ENCODE measurements at places on chromosomes 5 and 9.

- DNase-seq = no peak
Measured at GRCh38 chr5:67306965-67307607, 110.5 kb upstream of the CD180 start.

- no peak for DNase-seq
Measured at GRCh38 chr9:87286506-87286905, 211.2 kb upstream of the DAPK1 start.

- DNase-seq = no peak
Measured at GRCh38 chr9:128138001-128138400, 10.5 kb upstream of the PTGES2 start.

DNA sequence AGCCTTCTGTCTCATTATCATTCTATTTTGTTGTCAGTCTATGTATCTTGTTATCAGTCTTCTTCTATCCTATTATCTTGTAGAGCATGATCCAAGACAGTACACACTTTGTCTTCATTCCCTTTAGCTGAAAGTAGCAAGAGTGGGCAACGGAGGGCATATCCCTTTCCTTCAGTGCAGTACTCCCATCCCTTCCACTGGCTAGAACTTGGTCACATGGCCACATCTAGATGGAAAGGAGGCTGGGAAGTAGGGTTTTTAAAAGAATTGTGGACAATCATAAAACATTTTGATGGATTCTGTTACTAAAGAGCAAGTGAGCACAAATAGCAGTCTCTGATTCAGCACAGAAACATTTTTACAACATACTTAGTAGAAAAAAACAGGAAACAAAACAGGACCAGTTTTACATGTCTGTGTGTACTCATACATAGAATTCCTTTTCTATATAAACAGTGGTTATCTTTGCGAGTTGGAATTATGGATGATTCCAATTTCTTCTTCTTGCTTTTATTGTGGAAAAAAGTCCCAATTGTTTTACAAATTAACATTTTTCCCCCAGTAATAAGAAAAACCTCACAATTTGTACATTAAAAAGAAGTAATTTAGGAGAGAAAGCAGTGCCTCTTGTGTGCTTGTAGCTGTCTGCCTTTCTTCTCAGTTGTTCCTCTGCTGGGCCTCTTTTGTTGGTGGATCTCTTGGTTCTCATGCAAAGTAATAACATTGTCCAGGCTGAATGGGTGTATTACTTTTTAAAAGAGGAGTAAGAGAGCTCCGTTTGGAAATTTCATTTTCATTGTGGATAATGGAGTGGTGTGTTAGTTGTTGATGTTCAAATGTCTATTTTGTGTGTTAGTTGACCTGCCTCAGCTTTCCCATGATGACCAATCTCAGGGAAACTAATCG is 410.9 kb upstream of the TRPC7 start:
- DNase-seq = no peak

DNA sequence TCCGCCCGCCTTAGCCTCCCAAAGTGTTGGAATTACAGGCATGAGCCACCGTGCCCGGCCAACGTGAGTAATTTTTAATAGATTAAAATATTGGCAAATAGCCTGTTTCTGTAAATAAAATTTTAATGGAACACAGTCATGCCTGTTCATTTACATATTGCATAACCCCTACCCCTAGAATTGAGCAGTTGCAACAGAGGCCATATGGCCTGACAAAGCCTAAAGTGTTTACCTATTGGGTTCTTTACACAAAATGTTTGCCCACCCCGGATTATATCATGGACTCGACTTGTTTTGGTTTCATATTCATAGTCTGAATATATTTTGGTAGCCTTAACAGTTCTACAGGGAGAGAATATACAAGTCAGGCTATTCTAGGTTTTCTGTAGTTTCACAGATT is 5.3 kb downstream of the NSA2 start:
- no peak for DNase-seq

GRCh38 chr5:140075371-140075770 is 32.3 kb upstream of the NRG2 start:
- DNase-seq = peak; percentile 8

- no peak for DNase-seq
Measured at GRCh38 chr9:91247278-91247677, 114.4 kb downstream of the AUH start.

DNA sequence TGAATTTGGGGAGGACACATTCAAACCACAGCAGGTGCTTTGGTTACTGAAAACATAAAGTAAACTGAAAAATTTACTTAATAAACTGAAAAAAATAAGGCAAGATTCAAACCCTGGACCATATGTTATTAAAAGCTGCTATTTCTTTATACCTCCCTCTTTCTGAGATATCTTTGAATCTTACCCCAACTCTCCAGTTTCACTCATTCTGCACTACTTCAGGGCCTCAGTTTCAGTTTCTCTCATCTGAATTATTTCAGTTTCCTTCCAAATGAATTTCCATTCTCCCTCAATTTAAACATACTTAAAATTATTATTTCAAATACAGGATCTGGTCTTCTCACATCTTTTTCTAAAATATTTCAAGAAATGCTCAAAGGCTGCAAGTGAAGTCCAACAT is 4.9 kb upstream of the OXCT1 start:
- DNase-seq = no peak

- no peak for DNase-seq
Measured at GRCh38 chr9:123997665-123998277, 13.8 kb upstream of the LHX2 start.

DNA sequence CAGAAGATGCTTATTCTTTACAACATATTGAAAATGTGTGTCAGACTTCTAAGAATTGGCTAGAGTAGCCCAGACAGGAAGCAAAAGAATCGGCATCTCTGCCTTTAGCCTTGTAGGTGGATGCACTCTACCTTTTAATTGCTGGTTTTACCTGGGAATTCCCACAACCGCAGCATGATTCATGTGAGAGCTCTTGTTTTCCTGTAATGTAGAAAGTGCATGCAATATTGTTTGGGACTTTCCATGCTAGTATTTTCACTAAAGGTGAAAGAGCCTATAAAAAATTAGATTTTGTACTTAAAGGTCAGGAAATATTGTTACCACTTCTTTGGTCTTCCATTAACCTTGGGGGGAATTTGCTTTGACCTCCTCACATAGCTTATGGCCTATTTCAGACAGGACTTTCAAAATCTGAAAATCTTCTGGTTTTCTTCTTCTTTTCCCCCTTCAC is 89.8 kb downstream of the NTRK2 start:
- no peak for DNase-seq

- no peak for DNase-seq
Measured at GRCh38 chr5:34621277-34622097, 34.6 kb upstream of the RAI14 start.

DNA sequence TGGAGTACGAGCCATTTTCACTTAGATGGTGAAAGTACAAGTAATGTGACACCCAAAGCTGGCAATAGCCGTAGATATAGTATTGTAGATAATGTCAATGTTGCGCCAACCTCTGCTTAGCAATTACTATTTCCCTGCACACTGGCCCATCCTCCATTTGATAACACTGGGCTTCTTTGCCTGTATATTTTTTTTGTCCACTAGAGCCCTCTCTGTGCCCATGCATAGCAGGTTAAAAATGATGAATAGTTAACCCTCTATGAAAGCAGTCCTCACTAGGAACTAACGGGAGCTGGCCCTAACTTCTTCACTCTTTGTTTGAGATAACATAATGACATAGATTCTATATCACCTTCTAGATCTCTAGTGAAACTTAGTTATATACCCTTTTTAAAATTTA is 416.8 kb downstream of the TUSC1 start:
- no peak for DNase-seq

GRCh38 chr5:160260881-160261815 is 31.8 kb downstream of the FABP6 start:
- peak; percentile 43 for DNase-seq

DNA sequence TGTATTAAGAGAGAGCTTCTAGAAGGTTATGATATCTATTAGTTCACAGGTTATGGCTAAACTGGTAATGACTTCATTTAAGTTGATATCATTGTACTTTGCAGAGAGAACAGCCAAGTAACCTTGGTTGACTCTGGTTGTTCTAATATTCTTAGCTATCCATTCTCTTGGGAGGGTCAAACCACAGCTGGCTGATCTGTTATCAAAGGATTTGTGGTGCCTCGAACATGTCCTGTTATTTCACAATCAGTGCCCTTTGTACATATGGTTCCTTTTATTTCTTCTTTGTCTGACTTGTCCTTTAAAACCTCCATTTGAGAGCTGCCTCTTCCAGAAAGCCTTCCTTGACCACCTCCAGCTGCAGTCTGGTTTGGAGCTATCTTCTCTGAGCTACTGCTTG is 61.7 kb downstream of the PDE8B start:
- no peak for DNase-seq

Measured in OCI-LY7 (cell line).